ENCODE measurements at places on chromosomes 5 and 9.

DNA sequence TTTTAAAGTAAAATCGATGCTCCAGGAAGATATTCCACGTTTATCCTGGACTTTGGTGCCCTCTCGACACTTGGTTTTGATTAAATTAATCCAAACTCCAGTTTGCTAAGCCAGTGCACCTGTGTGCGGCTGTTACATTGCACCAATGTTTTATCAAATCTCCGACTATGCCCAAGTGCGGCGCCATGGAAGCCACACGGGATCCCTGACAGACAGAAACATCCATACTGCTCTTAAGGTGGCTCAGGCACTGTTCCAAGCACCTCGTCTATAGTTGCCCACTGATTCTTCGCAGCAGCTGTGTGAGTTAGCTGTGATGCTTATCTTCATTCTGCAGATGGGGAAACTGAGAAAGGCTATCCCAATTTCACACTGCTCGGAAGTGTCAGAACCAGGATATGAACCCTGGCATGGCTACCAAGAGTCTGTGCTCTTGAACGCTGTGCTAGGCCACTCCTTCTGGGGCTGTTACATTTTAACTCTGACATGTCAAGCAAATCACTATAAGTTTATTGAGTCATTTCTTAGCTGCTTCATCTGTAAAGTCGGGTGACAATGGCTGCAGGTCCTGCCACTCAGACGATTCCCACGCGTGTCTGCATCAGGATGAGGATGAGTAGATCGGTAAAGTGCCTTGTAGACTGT is 113.0 kb downstream of the ADAMTS2 start:
- no peak for DNase-seq

DNA sequence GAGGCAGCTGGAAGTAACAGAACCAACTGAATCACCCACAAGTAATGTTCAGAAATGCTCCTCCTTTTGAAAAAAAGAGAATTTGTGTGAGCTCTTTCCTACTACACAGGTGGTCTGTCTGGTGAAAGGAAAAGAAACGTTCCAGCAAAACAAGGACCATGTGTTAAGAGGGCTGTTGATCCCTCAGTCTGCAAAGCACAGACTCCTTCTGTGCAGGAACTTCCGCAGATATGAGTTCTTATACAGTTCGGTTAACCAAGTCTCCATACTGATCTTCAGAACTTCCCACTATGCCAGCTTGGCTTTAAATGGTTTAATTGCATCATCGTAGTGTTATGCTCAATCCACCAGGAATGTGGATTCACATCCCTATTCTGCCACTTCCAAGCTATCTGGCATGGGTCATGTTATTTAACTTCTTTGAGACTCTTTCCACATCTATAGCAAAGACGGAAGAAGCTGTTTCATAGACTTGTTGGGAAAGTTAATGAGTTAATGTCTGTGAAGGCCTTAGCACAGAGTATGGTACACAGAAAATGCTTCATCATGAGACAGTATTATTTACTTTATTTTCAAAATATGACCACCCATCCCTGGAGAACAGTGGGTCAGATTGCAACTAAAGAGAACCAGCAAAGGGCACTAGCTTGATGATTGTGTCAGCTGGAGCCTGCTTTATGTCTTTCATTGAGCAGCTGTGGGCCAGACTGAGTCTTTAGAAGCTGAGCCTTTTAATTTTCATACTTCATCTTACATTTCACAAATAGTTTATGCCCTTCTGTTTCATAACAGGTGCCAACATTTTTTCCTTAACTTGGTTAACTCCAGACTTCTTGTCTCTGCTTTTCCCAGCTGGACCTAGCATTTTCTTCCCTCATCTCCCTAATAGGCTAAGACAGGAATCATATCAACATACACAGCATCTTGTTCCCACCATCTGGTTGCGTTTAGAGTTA is 89.9 kb downstream of the MAMDC2 start:
- DNase-seq = no peak

DNA sequence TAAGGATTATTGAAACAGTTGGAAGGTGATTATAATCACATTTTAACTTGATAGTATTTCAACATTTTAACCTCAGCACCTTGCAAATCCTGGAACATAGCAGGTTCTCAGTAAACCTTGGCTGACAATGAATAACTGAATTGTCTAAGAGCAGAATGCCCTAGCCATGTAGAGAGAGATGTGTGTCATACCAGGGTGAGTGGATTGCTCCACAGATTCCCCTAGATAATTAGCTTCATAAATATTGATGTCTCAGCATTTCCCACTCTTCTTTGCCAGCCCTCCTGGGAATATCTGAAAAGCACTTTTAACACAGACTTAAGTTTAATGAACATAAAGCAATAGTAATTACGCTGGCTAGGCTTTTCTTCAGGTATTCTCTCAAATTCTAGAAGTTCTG is 363.5 kb downstream of the MAN2A1 start:
- DNase-seq = no peak

DNA sequence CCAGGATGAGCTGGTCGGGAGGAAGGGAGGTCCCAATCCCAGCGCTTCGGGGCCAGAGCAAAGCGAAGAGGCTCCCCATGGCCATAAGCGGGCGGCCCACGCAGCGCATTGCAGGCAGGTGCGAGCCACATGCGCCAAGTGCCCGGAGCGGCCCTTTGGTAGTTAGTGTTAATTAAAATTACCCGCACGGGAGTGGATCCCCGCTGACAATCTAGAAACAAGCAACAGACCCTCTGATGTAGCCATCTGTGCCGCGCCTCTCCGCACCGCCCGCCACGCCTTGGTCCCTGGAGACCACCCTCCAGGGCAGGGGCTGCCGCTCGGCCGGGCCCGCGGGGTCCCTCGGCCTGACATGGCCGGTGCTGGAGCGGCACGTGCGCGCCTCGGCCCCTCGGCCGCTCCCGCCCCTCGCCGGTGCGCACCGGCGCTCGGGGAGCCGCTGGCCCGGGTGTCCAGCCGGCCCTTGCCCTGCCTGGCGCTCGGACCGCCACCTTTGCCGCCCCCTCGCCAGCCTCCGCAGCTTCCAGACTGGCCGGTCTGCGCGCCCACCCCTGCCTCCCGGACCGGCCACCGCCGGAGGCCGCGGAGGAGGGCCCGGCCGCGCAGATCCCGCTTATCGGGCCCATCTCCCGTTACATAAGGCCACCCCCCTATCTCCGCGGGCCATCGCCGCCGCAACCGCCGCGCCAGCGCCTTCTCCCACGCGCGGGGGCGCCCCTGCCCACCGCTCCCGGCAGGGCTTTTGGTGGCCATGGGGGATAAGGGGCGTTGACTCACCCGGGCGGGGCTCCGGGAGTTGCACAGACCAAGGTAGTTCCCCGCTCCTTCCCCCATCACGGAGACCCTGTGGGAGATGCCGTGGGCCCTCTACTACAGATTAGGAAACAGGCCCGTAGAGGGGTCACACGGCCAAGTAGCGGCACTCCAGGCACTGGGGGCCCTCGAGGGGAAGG is 1.9 kb upstream of the IL13 start:
- no peak for DNase-seq

- DNase-seq = peak; percentile 41
Observed at GRCh38 chr5:141811287-141812155, 66.7 kb downstream of the PCDH1 start.

GRCh38 chr5:9533562-9534364 is 12.1 kb downstream of the SEMA5A start:
- no peak for DNase-seq

GRCh38 chr5:97528941-97529340 is 345.9 kb upstream of the RIOK2 start:
- no peak for DNase-seq

- no peak for DNase-seq
Observed at GRCh38 chr5:171355302-171355724, 32.3 kb upstream of the NPM1 start.

DNA sequence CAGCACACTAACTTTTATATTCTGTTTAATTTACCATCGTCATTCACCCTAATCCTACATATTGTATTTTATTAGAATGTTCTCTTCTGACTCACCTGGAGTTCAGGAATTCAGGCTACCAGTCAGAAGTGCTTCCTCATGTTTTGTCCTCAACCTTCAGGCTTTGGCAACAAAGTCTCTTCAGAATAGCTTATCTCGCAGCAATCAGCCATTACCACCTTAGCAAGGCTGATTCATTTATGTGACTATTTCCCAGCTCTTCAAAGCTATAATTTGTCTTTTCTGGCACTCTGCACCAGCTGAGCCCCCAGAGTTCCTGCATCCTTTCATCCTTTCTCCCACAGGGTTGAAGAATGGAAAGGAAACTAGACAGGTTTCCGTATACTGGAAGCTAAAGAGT is 365.5 kb upstream of the CDH18 start:
- DNase-seq = no peak

- DNase-seq = no peak
Observed at GRCh38 chr5:44389823-44390143, 563 bp upstream of the FGF10 start.

DNA sequence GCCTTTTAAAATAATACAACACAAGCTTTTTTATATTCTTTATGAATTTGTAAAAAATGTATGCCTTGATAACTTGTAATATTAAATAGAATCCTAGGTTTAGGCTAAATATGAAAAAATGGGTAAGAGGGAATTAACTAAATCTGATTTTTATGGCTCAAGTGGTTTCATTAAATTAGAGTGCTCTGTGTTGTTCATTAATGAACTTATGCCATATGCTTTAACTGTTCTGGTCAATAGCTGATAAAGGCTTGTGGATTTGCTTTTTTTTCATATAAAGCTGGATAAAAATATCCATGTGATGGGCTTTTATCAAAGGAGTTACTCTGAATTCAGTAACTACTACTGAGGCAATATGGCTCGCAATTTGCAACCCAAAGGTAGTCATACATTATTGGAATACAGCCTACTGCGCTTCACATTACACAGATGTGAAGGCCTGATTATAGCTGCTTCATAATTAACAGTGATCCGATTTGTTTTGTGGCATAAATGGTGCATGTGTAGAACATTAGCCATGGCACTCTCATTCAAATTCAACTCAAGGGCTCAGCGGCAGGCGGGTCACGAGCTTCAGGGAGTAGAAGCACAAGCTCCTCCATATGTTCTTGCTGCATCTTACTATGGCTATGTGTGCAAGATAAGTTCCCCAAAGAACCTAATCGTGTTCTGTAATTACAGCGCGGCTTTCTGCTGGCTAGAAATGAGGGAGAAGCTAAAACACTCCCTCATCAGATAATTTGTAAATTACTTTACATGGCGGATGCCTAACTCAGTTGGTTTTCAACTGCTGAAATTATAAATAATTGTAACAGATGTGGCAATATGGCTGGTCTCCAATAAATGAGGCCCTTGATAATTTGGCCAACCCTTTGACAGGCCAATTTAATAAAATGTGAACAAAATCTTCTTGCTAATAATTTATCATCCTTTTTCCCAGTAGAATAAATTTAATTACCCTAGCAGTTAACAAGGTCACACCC is 188.3 kb downstream of the CNTLN start:
- DNase-seq = no peak

- DNase-seq = no peak
Observed at GRCh38 chr9:137161558-137162486, 8.0 kb downstream of the LRRC26 start.

DNA sequence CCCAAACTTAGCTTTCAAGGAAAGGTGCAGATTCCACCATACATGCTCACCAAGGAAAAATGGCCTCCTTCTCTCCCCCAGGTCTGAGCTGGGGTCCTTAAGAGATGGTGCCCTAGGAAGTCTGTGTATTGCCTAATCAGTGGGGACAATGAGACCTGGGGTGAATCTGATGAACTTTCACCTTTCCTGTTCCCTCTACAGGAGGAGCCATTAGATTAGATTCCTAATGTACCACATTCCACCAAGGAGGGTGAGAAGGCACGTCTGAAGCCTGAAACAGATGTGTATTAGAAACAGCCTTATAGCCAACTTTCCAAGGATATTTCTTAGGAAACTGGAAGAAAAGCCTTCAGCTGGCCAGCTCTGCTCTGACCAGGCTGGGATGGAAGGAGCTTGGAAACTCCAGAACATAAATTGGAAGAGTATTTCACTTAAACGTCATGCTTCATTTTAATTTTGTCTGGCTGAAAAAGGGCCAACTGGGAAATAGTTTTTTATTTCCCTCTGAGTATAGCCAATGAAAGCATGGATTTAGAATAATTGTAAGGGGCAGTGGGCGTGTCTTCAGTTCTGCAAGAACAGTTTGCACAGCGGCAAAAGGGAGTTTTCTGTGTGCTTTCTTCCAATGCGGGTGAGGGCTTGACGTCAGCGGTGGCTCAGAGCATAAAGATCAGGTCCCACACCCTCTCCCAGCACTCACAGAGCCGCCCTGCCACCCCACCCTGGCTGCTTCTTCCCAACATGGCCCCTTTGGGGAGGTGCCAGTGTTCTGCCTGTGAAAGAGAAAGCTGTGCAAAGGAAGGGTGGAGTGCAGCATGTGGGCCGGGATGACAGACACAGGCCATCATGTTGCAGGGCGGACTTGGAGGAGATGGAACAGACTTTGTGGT is 210.9 kb downstream of the ESM1 start:
- DNase-seq = no peak

GRCh38 chr9:133252301-133253020 is 22.5 kb downstream of the ABO start:
- DNase-seq = no peak

DNA sequence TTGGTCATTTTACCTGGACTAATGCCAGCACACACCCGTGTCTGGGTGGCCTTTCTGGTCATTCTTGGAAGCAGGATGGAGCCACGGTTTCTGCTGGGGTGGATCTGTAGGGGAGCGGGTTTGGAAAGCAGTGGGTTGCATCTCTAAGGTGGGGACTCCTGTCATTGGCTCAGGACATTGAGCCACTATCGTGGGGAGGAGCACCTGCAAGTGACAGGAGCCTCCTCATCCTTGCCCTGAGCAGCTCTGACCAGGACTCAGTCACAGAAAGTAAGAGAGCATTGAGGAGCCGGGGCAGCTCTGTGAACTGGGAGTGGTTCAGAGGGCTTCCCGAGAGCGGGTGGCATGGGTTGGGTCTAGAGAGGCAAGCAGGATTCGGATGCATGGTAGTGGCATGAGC is 3.7 kb downstream of the B4GALT7 start:
- no peak for DNase-seq

DNA sequence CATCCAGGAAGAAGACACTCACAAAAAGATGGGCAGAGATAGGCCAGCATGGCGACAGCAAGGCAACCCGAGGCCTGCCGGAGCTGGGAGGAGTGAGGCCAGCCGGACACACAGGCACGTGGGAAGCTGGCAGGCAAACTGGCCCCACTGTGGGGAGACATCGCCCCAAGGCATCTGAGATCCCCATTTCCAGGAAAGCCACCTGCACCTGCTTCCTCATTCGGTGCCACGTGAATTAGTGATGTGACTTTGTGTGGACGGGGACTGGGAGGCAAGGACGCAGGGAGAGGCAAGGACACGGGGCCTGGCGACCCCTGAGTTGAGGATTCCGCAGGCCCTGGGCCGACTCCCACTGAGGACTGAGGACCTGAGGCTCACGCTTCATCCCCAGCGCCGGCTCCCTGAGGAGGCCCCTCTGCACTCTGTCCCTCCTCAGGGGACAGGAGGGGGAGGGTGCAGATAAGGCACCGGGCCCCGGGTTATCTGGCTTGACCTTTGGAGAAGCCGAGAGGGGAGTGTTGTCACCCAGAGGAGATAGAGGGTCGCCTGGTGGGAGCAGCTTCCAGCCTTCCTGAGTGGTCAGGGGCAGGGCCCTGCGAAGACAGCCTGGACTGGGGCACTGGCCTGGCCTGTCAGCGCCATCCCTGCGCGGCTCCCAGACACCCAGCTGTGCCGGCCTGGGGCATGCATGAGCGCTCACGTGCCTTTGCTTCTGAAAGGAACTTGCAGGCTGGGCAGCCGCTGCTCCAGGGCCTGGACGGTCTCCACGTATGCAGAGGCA is 39.7 kb downstream of the NDUFS6 start:
- no peak for DNase-seq

Measured in D721Med (cell line).